Heart left ventricle (tissue), 16 donors: ENCODE measurements at places on chromosomes 4 and X. TPM values are rescaled to one million over a fixed set of nuclear protein-coding genes. Genes with fewer than 3 reads are reported as not detected.

The CENPVL1 gene
- total RNA-seq, result not detected

The SERPINA7 gene
- total RNA-seq, result not detected

The MGAT4D gene
- total RNA-seq, result not detected

The SPP1 gene
- total RNA-seq, result 9.0 TPM

The HAND2 gene
- 158 TPM for total RNA-seq

The UCP1 gene
- not detected for total RNA-seq

The POU4F2 gene
- total RNA-seq, result not detected

The DIPK2B gene
- 31.8 TPM for total RNA-seq

The MAOA gene
- 134 TPM for total RNA-seq

The NXF2 gene
- not detected for total RNA-seq

The SPANXC gene
- total RNA-seq, result not detected

The MAD2L1 gene
- total RNA-seq, result 0.44 TPM

The OGT gene
- total RNA-seq, result 82.6 TPM

The MMRN1 gene
- 2.1 TPM for total RNA-seq

The PABPC1L2B gene
- not detected for total RNA-seq

The CSAG2 gene
- not detected for total RNA-seq

The ARR3 gene
- not detected for total RNA-seq

The INTU gene
- total RNA-seq, result 7.6 TPM

The CXCL10 gene
- not detected for total RNA-seq
